ENCODE measurements at places on chromosomes 6 and 20.

GRCh38 chr6:23181356-23182110, 612.2 kb downstream of the HDGFL1 start:
- DNase-seq: peak; percentile 9

DNA sequence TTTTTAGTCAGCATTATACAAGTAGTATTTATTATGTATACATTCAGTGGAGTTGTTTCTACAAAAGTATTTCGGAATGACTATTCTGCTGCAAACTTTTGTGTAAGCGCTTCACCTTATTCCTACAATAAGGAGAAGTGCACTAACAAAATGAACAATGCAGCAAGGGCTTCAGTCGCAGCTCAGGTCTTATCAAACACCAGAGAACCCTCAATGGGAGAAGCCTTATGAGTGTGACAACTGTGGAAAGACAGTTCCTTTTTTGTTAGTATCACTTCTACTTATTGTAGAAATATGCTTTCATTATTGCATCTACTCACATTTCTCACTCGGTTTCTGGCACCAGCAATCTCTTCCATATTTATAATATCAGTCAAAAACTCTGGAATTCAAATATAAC, 18.8 kb downstream of the ZKSCAN3 start:
- no peak for DNase-seq

DNA sequence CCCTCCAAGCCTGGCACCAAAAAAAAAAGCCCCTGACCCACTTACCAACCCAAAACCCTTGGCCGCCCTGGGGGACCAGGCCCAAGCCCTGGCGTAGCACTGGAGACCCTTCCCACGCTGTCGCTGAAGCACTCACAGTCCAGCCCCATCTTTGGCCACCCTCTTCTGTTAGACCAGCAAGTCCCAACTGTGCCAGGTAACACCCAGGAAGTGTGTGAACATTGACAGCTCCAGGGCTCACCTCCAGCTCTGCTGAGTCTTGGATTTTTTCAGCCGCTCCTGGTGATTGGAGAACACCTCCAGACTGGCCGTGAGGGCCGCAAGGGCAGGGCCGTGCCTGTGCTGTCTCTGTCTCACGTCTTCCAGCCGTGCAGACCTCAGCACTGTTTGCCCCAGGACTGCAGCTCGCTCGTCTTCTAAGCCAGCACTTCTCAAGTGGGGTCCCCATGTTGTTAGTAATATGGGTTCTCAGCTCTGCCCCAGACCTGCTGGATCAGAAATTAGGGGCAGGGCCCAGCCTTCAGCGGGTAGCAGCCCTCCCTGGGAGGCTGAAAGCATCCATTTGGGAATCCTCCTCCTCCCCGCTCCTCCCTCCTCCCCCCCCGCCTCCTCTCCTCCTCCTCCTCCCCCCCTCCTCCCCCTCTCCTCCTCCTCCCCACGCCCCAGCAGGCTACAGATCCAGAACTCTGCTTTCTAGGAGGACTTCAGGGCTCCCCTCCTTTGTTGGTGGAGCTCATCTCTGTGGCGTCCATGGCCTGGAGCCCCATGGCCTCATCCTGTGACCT, 18.1 kb downstream of the NPEPL1 start:
- no peak for DNase-seq

- peak; percentile 27 for DNase-seq
Measured at GRCh38 chr6:82331031-82331773, 32.4 kb upstream of the TPBG start.

DNA sequence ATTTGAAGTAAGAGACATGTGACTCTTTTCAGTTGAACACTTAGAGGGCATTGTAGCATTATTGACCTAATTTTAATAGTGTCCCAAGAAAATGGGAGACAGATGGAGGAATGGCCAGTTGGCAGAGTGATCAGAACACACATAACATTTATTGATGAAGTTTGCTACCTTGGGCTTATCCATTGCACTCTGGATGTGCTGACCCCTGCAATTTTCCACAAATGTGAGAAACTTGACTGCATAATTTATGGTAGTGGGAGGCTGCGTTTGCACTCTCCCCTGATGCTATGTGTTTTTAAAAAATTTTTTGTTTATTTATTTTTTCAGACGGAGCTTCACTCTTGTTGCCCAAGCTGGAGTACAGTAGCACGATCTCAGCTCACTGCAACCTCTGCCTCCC, 95.9 kb downstream of the ZFAND3 start:
- DNase-seq: no peak

DNA sequence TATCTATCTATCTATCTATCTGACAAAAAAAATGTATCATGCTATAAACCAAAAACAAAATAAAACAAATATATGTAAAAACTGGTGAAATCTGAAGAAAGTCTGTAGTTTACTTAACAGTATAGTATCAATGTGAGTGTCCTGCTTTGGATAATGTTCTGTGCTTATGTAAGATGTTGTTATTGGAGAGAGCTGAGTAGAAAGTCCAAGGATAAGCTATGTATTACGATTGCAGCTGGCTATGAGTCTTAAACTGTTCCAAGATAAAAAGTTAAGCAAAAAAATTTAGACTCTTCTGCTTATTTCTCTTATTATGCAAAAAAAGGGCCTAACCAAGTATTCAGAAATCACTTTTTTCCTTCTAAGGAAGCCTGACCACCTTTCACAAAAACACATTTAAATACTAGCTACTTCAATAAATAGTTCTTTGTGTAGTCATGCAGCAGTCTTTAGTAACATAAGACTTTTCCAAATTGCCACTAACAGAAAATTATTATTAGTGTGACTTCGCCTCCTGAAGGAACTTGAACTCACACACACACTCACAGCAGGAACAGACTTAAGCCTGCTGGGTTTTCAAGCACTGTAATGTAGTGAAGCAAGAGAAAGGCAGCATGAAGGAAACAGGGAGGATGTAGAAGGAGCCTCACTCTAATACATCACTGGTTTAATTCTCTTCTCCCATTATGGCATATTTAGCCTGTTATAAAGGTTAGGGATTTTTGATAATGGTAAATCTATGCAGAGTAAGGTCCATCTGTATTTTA, 265.8 kb upstream of the GJE1 start:
- no peak for DNase-seq

GRCh38 chr6:117951783-117952182, 44.7 kb downstream of the SLC35F1 start:
- DNase-seq: no peak

DNA sequence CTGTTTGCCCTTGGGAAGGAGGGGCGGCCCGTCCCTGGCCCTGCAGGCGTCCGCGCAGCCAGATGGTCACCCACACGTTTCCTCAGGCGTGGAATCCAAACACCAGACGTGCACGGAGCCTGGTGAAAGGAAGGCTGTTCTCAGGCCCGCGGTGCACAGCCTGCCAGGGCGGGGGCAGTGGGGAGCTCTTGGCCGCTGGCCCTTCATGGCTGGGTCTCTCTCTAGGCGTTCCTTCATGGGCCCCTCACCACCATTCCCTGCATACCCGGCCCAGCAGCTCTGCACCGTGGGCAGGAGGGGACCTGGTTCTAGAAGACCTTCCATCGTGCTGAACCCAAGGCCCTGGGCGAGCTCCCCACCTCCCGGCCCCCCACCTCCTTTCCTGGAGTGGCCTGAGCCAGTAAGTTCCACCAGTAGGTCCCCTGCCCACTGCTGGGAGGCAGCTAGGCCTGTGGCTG, 30.4 kb upstream of the SMOC2 start:
- no peak for DNase-seq

GRCh38 chr20:10300582-10301446, 82.2 kb downstream of the SNAP25 start:
- DNase-seq: no peak

DNA sequence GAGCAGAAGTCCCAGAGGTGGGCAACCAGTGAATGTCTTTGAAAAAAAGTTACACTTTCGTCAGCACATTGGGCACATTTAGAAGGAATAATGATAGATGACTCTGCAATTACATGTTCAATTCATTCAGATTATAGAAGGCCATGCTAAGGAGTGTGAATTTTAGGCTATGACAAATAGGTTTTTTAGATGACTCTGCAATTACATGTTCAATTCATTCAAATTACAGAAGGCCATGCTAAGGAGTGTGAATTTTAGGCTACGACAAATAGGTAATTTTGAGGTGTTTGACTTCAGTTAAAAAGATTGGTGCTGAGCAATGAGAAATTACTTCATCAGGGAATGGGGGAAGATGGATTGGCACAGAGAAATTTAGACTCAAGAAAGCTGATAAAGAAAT, 744.9 kb upstream of the MMS22L start:
- no peak for DNase-seq

DNA sequence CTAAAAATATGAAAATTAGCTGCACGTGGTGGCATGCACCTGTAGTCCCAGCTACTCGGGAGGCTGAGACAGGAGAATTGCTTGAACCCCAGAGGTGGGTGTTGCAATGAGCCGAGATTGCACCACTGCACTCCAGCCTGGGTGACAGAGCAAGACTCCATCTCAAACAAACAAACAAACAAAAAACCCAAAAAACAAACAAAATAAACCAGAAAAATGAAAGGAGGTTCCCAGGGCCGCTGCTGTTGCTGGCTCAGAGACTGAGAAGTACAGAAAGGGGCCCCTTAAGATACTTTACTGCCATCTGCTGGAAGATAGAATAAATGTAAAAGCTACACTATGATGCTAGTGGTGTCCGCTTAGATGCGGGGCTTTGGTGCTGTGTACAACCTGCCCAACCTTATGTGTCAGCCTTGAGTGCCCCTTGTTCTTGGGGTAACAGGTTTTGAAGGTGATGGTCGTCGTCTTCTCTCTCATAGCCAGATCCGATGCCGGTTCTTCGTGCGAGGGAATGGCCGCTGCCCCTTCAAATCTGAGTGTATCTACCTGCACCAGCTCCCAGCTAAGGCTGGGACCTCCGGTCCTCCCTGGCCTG, 2.8 kb upstream of the FANCE start:
- DNase-seq: peak; percentile 69

DNA sequence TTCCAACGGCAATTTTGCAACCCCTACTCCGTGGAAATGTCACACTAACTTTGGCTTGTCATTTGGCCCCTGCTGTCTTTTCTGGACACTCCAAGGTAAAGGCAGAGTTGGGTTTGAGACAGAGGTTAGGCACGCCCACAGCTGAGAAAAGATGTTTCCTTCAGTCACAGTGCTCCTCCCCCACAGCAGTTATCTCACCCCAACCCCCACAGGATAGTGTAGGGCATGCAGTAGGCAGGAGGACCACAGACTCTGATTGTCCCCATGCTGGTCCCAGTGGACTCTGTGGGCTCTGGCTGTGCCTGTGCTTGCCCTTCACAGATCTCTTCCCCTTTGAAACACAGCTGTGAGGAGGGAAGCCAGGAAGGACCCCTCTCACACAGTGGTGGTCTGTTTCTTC, 124.0 kb upstream of the CARMIL1 start:
- DNase-seq: no peak

DNA sequence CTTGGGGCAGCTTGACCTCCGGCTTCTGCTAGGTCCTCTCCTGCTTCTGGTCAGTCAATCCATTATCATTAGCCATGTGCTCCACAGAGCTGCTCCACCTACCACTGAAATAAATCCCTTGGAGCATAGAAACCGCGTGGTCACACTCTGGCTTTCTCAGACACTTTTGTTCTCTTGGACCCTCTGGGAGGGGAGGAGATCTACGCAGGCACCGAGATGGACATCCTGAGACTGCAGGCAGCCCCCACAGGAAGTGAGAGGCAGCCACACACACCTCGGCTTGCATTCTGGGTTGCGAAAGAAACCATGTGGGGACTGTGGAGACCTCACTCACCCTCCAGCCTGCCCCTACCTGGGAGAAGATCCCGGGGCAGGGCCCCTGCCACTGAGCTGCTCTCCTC, 79.5 kb downstream of the FYN start:
- no peak for DNase-seq

Data from NCI-H2081 (cell line).